ENCODE measurements at places on chromosomes 12 and 14.

GRCh38 chr12:82954572-82954971, 267.9 kb downstream of the TMTC2 start:
- DNase-seq: no peak

DNA sequence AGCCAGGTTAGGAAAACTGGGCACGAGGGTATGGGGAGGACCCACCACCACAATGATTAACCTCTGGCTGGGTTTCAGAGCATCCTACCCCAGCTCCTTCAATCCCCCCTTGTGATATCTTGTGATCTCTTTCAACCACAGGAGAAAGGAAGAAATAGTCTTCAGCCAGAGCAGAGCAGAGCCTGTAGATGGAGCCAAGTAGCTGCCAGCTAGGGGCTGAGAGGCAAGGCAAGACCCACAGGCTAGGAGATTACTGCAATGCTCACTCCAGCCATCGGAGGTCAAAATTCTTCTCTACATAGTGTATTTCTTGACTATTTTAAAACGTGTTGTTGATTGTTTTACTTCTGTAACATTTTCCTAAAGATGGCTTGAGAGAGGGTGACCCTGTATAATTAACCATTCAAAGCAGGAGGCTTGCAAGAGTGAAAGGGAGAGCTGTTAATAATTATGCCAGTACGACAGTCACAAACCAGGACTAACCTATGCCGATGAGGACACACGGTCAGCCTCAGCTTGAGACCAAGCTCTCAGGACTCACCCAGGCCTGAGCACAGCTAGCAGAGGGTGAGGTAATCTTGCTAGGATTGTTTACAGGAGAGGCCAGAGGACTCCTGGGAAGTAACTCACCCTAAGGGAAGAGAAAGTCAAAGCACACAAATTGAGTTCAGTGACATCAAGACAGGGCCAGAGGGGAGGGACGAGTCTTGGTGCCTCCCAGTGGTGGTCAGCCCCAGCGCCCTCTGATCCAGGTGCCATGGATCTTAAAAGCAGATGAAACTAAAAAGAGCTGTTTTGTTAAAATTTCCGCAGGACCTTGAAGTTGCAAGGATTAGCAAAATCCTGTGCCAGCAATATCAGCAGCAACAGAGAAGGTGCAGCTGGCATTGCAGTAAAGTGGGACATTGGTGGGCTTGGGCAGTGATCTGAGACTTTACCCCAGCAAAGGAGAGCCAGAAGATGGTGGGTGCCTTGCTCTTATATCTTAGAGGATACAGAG, 29.8 kb upstream of the CDKN3 start:
- DNase-seq: no peak

DNA sequence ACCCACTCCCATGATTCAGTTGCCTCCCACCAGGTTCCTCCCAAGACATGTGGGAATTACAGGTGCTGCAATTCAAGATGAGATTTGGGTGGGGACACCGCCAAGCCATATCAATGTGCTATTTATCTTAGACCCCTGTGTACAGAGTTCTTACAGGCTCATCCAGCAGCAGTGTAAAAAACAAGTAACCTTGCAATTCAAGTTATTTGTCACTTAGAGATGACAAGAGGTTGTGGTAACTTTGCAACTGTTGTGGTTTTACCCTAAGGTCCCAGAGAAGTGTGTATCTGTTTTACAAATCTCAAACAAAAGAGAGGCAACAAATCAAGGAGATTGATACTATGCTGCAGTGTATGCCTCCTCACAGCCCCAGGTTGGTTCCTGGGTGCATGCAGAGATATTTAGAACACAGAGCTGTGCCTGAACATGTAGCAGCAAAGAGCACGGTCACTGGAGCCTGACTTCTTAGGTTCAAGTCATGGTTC, 11.5 kb upstream of the HELB start:
- no peak for DNase-seq

- DNase-seq: peak; percentile 26
Measured at GRCh38 chr14:89027097-89027740, 202.8 kb downstream of the TTC8 start.

DNA sequence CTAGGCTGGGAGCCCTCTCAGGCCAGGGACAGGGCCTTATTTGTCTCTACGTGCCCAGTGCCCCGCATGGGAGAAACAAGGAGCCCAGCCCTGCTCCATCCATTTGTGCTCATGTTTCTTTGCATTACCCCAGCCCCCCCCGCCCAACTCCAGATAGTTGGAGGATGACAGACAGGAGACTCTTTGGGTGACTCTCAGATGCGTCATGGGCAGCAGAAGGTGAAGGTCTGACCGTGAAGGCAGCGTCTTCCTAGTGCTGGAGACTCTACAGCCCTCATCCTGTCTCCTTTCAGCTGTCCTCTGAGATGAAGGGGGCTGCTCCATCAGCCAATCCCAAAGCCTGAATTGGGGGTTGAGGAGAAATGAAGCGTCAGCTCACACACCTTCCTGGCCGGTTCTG, 283 bp upstream of the PSMB11 start:
- no peak for DNase-seq

GRCh38 chr14:61337893-61338292, 16.5 kb downstream of the PRKCH start:
- no peak for DNase-seq

GRCh38 chr12:56954057-56954957, 3.1 kb downstream of the RDH16 start:
- no peak for DNase-seq

- no peak for DNase-seq
Measured at GRCh38 chr12:112386726-112387125, 4.5 kb upstream of the HECTD4 start.

GRCh38 chr14:52266782-52267181, 716 bp upstream of the PTGDR start:
- no peak for DNase-seq

- peak; percentile 33 for DNase-seq
Measured at GRCh38 chr12:53006810-53007309, 604 bp downstream of the EIF4B start.

GRCh38 chr14:39641224-39641623, 209.0 kb upstream of the FBXO33 start:
- DNase-seq: no peak
